ENCODE measurements at places on chromosomes 7 and 10.

GRCh38 chr10:90652519-90652918, 205.3 kb downstream of the HTR7 start:
- no peak for DNase-seq

GRCh38 chr7:13988731-13989125, 738 bp downstream of the ETV1 start:
- DNase-seq, result no peak

DNA sequence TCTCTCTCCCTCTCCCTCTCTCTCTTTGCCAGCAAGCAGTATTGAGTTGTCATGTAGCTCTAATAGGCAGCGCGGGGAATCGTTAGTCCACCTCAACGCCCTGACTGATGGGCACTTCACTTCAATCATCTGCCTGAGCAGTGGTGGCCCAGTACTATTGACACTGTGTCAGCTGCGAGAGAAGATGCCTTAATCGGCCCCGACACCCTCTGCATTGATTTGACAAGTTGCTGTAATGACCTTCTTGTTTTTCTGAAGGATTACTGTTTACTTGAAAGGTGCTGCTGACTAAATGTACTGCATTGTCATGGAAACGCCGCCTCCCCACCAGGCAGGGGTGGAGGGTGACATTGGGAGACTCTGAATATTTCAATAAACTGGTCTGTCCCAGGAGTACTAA, 913.8 kb downstream of the KCNMA1 start:
- DNase-seq, result no peak

DNA sequence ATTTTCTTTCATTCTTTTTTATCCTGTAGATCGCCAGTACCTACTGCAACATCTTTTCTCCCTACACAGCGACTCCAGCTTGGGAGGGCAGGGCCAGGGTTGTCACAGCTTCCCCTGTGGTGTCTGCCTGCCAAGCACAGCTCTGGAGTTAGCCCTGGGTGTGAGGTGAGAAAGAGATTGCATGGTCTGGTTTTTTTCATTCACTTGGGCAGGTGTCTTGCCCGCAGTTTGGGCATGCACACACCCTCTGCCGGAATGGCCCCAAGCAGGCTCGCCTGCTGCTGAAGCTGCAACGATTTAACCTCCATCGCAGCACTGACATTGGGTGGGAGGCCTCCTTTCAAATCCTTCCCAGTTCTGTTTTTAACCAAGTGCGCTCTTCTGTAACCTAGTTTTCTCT, 132.8 kb downstream of the WNT2 start:
- no peak for DNase-seq

DNA sequence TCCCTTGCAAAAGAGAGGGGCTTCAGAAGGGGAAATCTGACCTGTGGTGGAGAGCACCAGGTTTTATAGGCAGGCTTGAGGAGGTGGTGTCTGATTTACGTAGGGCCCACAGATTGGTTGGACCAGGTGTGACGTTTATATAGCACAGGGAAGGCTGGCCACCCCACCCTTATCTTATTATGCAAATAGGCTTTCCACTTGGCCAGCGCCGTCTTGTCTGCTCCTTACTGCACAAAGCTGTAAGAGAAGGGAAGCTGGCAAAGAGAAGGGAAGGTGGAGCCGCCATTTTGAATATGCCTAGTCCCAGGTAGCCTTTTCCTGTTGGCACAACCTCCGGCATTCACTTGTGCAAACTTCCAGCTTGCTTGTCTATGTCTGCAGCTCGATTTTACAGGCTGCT, 221.4 kb downstream of the GATA3 start:
- DNase-seq, result no peak

- DNase-seq, result peak; percentile 75
These were observed 51.1 kb upstream of the IL6 start for GRCh38 chr7:22675917-22676343.

DNA sequence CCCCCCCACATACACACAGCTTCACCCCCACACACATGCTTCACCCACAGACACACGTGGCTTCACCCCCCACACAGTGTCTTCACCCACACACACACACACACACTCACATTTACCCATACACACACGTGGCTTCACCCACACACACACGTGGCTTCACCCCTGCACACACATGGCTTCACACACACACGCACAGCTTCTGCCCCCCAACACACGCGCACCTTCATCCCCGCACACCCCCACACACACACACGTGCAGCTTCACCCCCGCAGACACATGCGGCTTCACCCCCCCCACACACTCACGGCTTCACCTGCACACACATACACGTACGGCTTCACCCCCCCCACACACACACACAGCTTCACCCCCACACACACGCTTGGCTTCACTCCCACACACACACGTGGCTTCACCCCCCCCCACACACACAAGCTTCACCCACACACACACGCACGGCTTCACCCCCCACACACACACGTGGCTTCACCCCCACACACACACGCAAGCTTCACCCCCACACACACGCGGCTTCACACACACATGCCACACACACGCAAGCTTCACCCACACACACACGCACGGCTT, 82.4 kb downstream of the NKX6-2 start:
- DNase-seq, result no peak

DNA sequence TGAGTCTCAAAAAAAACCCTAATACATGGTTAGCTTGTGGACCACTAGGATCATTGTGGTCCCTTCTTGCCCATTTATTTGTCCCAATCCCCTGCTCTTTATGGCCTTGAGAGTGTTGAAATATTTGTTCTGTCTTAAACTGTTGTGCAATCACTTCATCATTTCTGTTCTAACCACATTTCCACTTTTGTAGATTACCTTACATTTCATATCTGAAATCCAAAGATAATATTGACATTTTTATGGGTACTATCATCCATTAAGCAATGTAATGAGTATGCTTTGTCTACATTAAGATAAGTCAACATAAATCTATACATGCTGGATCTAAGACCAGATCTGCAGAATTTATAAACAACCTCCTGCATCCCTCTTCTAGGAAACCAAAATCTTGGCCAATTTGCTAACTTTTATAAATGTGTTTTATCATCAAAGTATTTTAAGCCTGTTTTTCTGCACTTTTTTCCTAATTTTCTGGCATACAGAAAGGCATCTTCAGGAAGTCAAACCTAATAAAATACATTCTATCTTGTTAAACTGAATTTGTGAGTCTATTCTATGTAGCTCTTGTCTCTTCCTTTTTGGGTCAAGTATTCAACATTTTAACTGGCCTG, 359.4 kb upstream of the CELF2 start:
- no peak for DNase-seq

- no peak for DNase-seq
These were observed 13.2 kb upstream of the SCIN start for GRCh38 chr7:12557282-12557681.

DNA sequence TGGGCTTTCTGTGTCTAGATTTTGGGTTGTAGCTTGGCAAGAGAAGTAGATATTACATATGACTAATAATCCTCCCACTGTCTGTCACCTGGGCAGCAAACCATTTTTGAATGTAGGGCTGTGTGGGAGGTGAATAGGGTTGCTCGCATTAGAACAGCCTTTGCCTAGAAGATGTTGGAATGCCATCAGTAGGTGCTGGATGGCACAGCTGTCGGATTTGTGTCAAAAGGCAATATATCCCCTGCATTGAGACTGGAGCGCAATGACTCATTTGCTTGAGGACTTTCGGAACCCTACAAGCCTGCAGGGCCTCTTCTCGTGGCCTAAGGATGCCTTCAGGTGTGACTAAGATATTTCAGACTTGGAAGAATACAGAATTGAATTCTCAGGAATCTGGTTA, 323.8 kb downstream of the GPR158 start:
- DNase-seq, result no peak

DNA sequence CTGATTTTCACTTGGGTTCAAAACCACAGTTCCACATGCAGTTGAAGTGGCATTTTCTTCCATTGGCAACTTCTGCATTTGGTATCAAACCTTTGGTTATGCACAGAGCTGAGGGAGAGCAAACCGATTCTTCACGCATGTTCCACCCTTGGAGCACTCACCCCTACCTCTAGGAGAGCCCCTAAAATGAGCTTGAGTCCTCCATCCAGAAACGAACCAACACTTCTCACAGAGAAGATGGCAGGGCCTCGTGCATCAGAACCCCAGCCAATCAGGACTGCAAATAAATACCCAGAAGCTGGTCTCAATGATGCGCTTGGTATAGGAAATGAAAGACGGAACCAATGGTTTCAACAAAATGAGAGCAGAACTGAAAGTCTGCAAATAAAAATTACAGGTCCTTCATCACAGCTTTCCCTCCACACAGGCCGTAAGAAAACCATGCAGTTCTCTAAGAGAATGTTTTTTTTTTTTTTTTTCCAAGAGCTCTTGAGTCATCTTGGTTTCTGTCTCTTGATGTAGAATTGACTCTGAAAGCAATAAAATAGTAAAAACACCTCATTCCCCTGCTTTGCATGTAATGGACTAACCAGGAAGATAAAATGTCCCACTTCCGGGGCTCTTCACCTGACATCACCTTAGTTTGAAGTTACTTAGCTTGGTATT, 23.9 kb downstream of the KLF6 start:
- DNase-seq, result peak; percentile 35

GRCh38 chr7:20284003-20284770, 46.5 kb upstream of the ITGB8 start:
- no peak for DNase-seq

GRCh38 chr7:28623105-28623730, 210.9 kb downstream of the CREB5 start:
- DNase-seq, result no peak

DNA sequence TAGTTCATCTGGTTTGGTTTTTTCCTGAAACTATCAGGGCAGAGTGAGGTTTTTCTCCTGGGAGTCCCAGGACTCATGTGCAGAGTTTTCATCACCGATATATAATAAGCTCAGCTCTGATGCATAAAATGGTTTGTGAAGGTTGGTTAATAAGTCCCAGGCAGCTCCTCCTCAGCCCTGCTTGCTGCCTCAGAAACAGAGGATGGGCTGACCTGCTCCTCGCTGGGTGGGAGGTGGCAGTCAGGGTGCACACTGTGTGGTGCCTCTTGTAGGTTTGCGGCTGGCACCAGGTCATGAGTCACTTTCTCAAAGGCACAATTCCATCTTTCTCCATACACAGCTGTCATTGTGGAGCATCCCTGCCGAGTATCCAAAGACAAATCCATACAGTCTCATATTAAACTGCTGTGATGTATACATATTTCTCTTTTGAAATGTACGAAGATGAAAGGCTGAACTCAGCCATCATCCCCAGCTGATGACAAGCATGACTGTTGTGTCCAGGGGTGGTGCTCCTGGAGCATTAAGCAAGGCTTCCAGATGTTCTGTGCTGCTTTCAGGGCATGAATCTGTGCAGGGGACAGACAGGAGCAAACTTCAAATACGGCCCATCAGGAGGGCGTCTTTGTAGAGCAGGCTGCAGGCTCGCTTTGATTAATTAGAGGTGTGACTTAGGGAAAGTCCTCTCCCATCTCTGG, 125.7 kb upstream of the NPS start:
- DNase-seq, result no peak

- no peak for DNase-seq
These were observed 335.3 kb downstream of the FGFR2 start for GRCh38 chr10:121262774-121263430.

GRCh38 chr7:73345538-73345937, 17.6 kb downstream of the FKBP6 start:
- DNase-seq, result no peak

DNA sequence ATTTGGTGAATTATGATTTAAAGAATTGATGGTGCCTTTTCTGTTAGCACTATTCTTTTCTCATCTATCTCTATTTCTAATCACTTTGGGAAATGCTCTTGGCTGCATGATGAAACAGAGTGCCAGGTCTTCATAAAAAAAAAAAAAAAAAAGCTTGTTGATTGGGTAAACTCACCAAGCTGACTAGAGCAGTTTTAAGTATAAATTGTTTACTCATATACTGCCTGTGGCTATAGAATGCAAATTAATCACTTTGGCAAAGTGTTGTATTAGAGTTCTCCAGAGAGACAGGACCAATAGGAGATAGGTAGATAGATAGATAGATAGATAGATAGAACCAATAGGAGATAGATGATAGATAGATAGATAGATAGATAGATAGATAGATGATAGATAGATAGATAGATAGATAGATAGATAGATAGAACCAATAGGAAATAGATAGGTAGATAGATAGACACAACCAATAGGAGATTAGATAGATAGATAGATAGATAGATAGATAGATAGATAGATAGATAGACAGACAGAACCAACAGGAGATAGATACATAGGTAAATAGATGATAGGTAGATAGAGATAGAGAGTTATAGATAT, 20.1 kb upstream of the TBXAS1 start:
- DNase-seq, result no peak

- DNase-seq, result no peak
These were observed 36.1 kb downstream of the ABRAXAS2 start for GRCh38 chr10:124837687-124838086.

DNA sequence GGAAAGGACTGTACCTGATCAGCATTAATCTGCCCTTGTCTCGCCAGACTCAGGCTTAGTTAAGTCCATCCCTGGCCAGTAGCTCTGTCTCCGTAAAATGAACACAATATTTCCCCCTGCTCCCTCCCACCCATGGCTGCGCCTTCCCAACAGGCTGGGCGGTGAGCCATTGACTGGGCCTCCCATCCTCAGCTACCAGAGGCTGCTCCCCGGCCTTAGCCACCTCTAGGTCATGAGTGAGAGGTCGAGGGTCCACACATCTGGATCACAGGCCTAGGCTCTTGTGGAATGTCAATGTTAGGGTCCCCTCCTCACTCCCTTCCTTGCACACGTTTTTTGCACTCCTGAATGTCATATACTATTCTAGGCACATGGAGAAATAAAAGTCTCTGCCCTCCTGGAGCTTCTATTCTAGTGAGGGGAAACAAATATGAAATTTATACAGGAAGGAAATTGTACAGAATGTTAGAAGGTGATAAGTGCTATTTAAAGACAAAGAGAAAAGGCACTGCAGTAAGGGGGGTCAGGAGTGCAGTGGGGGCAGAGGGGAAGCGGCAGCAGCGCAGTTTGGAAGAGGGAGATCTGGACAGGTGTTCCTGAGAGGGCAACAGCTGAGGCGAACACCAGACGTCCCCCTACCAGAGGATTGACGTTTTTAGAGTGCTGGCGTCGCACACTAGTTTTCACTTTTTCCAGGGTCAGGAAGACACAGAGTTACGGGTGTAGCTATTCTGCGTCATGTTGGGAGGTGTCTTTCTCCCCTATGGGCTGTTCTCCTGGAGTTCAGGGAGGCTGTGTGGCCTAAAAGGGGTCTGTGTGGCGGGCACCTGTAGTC, 17.2 kb upstream of the EIF5AL1 start:
- DNase-seq, result no peak

DNA sequence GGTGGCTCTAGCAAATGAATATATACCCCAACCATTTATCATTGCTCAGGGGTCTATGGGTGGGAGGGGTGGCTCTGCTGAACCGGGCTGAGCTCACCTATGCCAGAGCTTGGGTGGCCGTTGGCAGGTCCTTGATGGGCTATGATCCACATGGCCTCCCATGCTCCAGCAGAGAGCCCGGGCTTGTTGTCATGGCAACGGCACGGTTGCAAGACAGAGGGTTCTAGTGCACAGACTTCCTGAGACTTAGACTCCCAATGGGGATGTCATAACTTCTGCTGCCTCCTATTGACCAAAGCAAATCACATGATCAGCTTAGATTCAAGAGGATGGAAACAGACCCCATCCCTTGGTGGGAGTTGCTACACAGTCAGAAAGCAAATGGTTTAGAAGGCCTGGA, 36.4 kb upstream of the CARD11 start:
- no peak for DNase-seq

- DNase-seq, result no peak
These were observed 32.1 kb downstream of the CRCP start for GRCh38 chr7:66146701-66147100.

GRCh38 chr7:14380881-14381280, 391.4 kb upstream of the ETV1 start:
- no peak for DNase-seq

GRCh38 chr10:127215866-127216265, 19.5 kb upstream of the INSYN2A start:
- no peak for DNase-seq

- DNase-seq, result no peak
These were observed 285.5 kb downstream of the TCF7L2 start for GRCh38 chr10:113235508-113235907.

All from CD4-positive, alpha-beta T cell treated with Interleukin-21 for 1 hour (primary cell).